ENCODE measurements at places on chromosomes 3 and 15. TPM values are rescaled to one million over a fixed set of nuclear protein-coding genes. Genes with fewer than 3 reads are reported as not detected.

- DNase-seq, result no peak
These were observed 284.2 kb downstream of the SV2B start for GRCh38 chr15:91384189-91384730.

DNA sequence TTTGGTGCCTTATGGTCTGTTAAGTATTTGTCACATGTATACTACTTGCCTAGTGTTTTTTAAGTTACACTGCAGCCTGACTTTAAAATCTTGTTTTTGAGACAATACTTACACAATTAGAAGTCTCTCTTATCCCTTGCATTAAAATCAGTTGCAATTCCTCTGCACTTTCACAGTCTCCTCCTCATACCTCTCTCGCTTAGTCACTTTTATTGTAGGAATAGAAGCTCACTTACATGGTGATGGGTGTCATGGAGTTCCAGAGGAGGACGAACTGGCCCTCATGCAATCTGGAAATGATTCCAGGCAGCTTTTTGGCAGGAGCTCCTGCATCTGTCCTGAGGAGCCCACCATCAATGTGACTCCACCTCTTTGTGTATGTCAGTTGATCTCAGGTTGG lies 238.4 kb upstream of the TBC1D5 start:
- DNase-seq, result no peak

- DNase-seq, result no peak
These were observed 156.3 kb upstream of the UBE2E1 start for GRCh38 chr3:23649448-23649847.

DNA sequence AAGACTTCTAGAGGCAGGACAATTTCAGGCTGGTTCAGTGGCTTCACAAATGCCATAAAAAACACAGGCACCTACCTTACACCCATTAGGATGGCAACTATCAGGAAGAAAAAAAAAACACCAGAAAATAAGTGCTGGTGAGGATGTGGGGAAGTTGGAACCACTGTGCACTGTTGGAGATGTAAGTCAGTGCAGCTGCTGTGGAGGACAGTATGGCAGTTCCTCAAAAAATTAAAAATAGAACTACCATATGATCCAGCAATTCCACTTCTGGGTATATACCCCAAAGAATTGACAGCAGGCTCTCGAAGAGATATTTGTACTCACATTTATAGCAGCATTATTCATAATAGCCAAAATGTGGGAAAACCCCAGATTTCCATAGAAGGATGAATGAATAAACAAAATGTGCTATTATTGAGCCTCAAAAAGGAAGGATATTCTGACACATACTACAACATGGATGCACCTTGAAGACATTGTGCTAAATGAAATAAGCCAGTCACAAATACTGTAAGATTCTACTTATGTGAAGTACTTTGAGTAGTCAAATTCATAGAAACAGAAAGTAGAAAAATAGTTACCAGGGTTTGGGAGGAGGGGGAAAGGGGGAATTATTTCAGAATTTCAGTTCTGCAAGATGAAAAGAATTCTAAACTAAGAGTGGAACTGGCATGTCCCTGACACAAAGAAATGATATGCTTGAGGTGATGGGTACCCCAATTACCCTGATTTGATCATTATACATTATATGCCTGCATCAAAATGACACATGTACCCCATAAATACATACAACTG lies 40.9 kb downstream of the NR1D2 start:
- no peak for DNase-seq

DNA sequence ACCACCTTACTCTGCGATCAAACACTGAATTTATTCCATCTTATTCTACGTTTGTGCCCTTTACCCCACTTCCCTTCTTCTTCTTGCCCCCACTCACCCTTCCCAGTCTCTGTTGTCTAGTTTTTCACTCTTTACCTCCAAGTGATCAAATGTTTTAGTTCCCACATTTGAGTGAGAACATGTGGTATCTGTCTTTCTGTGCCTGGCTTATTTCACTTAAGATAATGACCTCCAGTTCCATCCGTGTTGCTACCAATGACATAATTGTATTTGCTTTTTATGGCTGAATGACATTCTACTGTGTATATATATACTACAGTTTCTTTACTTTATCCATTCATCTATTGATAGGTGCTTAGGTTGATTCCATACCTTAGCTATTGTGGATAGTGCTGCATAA lies 78.8 kb downstream of the PDCD6IP start:
- no peak for DNase-seq

DNA sequence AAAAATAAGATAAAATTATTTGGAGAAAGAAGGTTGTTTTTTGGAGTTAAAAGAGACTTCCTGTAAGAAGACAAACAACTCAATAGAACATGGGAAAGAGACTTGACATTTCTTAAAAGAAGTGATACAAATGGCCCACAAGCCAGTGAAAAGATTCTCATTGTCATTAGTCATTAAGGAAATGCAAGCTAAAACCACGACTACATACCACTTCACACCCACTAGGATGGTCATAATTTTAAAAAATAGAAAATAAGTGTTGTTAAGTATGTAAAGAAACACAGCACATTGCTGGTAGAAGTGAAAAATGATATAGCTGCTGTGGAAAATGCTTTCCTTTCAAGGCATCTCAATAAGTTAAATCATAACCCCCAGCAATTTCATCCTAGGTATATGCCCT lies 44.4 kb upstream of the GK5 start:
- no peak for DNase-seq

- peak; percentile 96 for DNase-seq
These were observed 31.1 kb downstream of the FOXL2 start for GRCh38 chr3:138915503-138916498.

DNA sequence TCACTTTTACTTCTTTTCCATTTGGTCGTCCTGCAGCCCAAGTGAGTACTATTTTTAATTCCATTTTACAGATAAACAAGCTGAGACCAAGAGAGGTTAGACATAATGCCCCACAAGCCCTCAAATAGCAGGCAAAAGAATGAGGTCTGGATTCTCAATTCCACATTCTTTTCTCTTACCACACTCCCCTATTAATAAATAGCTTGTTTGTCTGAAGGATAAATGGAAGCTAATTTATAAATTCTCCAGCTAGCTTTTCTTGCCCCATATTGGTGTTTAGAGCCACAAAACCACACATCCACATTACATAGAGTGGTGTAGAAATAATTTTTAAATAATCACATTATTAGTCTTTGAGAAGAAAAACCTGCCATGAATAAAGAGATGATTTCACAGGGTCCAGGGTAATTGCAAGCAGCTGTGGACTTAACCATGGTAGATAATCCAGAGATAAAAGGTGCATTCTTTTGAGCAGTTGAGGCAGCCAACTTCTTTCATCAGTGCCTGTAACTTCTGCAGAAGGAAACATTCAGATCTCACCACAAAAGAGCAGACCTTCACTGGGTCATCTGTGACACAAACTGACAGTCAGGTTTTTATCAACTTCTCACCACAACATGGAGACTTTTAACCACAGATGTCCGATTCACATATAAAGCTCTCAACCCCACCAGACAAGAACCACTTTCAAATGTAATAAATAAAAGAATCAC lies 313.4 kb upstream of the STT3B start:
- DNase-seq, result no peak

GRCh38 chr3:179971280-179971679 lies 65.5 kb downstream of the PEX5L start:
- DNase-seq, result no peak

GRCh38 chr3:128051459-128051836 lies 789 bp upstream of the SEC61A1 start:
- DNase-seq, result no peak

GRCh38 chr3:50316657-50317242 lies 5.8 kb downstream of the HYAL2 start:
- DNase-seq, result no peak

GRCh38 chr15:25427861-25428260 lies 11.0 kb downstream of the UBE3A start:
- no peak for DNase-seq

The TM4SF4 gene
- not detected for total RNA-seq

The C3orf20 gene
- total RNA-seq, result not detected

The RARB gene
- total RNA-seq, result 1.2 TPM

The CCDC39 gene
- total RNA-seq, result not detected

The RPUSD2 gene
- total RNA-seq, result 10.6 TPM

The CCR2 gene
- not detected for total RNA-seq

The HHLA2 gene
- total RNA-seq, result not detected

All from glutamatergic neuron (in vitro differentiated cells).